ENCODE measurements at places on chromosomes 13 and 19.

DNA sequence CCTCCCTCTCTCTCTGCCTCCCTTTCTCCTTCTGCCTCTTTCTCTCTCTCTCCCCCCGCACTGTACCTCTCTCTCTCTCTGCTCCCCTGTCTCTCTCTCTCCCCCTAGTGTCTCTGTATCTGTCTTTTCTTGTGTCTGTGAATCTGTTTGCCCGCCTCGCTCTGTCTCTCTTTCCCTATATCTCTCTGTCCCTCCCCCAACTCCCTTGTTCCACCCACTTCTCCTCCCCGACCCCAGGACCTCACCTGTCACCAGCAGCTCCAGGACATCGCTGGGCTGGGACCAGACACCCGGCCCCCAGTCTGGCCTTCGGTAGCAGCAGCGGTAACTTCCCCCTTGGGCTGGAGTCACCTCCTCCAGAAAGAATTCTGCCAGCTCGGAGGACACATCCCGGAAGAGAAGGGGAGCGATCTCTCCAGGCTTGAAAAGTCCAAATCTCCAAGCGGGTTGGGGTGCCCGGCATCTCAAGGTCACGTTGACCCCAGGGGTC, 3.9 kb downstream of the OSCAR start:
- DNase-seq: no peak

- no peak for DNase-seq
Observed at GRCh38 chr19:27860309-27860934, 1352.5 kb downstream of the UQCRFS1 start.

- no peak for DNase-seq
Observed at GRCh38 chr13:81540777-81541176, 1199.9 kb upstream of the SPRY2 start.

GRCh38 chr19:4089400-4089908, 22.8 kb upstream of the ZBTB7A start:
- DNase-seq: peak; percentile 79

GRCh38 chr19:48102870-48103751, 7.5 kb downstream of the PLA2G4C start:
- DNase-seq: peak; percentile 59

GRCh38 chr19:43318203-43318602, 35.3 kb upstream of the CD177 start:
- DNase-seq: no peak

GRCh38 chr13:27728271-27728670, 64.0 kb upstream of the GSX1 start:
- DNase-seq: no peak

DNA sequence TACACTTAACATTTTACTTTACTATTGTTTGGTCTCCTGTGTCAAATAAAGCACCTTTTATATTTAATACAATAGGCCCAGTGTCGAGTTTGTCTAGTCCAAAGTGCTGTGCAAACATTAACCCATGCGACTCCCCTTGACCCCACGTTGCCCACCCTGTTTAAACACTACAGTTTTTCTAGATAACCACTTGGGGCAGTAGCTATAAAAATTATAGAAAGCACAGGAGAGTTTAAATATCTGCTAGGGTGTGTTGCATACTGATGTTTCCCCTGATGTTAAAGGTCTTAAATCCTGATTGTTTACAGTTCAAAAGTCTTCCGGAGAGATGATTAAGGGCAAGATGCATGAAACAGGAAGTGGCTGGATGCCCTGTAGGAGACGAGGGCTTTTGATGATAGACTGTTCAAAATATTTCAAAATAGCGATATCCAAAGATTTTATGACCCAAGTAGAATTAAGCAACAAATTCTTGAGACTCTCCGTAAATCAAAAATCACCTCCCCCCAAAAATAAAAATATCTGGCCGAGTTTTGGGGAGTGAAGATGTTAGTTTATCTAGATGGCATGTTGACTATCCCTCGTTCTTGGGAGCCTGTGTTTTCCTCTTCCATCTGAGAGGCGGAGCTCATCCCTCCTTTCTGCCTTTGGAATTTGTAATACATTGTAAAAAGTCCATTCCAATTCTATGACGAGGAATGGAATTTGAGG, 167.1 kb downstream of the FGF9 start:
- no peak for DNase-seq

GRCh38 chr13:75115171-75115570, 366.8 kb downstream of the TBC1D4 start:
- no peak for DNase-seq

DNA sequence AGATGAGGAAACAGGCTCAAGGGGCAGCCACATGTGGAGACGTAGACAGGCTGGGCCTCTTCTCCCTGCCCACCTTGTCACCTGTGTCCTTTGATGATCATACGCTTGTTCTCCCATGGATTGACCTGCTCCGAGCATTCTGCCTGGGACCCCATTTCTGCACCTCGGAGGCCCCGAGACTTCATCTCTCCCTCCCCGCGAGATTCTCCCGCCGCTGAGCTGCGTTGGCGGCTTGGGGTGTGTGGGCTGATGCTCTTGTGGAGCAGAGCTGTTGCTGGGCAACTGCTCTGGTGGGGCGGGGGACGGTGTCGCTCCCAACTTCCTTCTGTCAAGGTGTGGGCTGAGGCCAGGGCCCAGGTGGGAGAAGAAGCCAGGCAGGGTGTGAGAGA, 22.1 kb downstream of the MAST3 start:
- peak; percentile 74 for DNase-seq

GRCh38 chr19:54426291-54426931, 11.1 kb downstream of the TTYH1 start:
- DNase-seq: no peak

DNA sequence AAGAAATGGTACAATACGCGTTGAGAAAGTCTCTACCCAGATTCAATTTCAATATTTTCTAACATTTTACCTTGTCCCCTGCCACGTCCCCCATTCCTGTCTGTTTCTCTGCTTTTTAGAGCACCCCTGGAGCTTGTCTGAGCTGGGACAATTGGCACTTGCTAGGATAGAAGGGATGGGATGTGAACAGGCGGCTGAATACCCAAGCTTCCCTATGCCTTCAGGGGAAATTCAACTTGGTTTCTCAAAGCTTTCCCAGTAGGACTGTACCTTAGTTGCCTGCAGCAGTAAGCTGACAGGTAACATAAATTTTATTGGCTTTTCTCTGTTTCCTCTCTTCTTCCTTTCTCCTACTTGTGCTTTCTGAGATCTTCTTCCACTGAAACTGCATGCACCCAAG, 1663.3 kb downstream of the EFNB2 start:
- no peak for DNase-seq

DNA sequence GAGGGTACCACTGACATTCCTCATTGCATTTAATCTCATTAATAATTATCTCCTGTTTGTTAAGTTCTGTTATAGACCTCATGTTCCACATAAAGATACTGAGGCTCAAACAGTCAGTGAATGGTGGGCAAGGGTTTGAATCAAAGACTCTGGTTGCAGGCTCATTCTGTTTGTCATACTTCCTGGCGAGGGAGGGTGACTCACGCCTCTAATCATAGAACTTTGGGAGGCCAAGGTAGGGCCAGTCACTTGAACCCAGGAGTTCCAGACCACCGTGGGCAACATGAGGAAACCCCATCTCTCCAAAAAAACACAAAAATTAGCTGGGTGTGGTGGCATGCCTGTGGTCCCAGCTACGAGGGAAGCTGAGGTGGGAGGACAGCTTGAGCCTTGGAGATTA, 220.7 kb upstream of the MIR17HG start:
- DNase-seq: no peak

DNA sequence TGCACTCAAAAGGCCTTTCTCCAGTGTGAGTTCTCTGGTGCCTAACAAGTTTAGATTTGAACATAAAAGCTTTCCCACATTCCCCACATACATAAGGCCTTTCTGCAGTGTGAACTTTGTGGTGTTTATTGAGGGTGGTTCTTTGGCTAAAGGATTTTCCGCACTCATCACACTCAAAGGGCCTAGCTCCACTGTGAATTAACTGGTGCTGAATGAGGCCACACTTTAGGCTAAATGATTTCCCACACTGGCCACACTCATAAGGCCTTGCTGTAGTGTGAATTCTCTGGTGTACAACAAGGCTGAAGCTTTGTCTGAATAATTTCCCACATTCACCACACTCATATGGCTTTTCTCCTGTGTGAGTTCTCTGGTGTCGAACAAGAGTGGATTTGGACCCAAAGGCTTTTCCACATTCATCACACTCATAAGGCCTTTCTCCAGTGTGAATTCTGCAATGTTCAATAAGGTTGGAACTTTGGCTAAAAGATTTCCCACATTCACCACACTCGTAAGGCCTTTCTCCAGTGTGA, 6.2 kb downstream of the ZNF416 start:
- DNase-seq: no peak

GRCh38 chr13:99351772-99352171, 44.6 kb upstream of the GPR183 start:
- DNase-seq: peak; percentile 49

- no peak for DNase-seq
Observed at GRCh38 chr13:21747456-21747855, 76.6 kb downstream of the FGF9 start.

DNA sequence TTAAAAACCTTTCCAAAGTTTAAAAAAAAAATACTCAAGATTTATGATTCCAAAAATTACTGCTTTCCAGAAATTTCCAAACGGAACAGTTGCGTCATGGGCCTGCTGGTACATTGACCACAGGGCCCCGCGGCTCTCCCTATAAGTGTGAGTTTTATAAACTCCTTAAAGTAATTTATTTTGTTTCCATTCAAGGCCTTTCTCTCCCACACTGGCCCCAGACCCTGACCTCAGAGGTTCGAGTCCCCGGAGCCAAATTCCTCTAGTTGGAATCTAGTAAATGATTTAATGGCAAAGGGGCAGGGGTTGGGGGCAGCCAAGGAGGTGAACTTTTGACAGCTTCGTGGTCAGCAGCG, 97.5 kb downstream of the INSR start:
- no peak for DNase-seq

Data from activated naive CD4-positive, alpha-beta T cell treated with anti-CD3 and anti-CD28 coated beads, Interleukin-2, amount 10 ng/mL, durations not matched to agents 7 days and 5 days (primary cell).